CD8-positive, alpha-beta memory T cell (primary cell): ENCODE measurements at places on chromosomes 2 and 18. TPM values are rescaled to one million over a fixed set of nuclear protein-coding genes. Genes with fewer than 3 reads are reported as not detected.

Gene PROKR1
- not detected for total RNA-seq

DNA sequence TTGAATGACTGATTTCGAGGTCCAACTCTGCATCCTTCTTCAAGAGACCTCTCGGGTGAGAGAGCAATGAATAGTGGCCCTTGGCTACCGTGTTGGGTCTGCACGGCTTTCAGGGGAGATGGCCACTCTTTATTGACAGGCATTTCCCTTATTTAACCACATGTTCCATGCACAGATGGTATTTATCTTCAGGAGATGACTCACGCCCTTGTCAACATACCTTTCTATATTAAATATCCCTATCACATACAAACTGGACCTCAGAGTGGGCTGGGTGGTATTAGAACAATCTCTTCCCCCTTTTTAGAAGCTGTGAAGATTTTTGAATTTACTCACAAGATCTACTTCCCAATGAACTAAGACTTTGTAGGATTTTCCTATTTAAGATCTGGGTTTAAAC lies 109.6 kb upstream of the CDC42EP3 start:
- DNase-seq, result no peak

Gene CDH2
- total RNA-seq, result not detected

Gene CRYBA2
- not detected for total RNA-seq
